ENCODE measurements at places on chromosomes 6 and 20.

DNA sequence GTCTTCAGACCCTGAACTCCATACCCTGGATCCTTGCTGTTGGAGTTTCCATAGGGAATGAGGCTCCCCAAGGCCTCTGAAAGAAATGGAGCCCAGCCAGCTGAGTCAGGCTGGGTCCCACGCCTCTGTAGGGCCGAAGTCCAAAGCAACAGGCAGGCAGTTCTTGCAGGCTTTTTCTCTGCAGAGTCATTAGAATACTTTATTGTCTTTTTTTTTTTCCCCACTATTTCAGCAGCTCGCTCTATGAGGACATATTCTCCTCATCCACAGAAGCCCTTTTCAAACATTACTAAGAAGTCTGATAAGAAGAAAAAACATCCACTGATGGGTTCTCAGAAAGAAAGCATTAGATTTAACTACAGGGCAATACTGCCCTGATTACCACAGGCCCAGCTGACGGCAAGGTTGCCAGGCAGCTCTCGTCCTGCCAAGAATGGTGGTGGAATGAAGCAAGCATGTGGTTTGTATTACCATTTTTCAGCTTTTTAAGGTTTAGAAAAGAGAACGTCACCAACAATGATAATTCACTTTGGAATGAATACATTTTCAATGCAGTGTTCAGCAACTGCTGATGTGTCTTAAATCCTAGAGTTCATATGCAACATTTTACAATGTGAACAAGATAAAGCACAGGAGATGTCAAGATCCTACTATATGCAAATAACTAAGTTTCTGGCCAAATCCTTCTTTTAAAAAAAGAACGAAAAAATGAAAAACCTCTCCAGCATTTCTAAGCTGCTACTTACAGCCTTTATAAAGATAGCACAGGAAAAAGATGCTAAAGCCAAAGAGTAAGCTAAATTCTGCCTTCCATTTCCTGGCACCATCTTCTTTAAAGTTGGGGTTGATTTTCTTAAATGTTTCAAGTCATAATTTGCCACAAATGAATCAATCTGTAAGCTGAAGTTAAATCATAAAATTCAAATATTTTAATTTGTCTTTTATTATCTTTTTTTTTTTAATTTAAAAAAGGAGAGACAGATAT lies 223.6 kb upstream of the CITED2 start:
- no peak for DNase-seq

GRCh38 chr6:39118921-39119320 lies 3.9 kb upstream of the SAYSD1 start:
- no peak for DNase-seq

DNA sequence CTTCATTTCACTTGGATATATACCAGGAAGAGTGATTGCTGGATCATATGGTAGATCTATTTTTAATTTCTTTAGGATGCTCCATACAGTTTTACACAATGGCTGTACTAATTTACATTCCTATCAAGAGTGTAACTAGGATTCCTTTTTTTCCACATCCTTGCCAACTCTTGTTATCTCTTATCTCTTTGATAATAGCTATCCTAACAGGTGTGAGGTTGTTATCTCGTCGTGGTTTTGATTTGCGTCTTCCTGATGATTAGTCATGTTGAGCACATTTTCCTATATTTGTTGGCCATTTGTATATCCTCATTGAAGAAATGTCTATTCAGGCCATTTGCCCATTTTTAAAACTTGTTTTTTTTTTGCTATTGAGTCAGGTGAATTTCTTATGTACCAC lies 552.4 kb downstream of the RFPL4B start:
- no peak for DNase-seq

DNA sequence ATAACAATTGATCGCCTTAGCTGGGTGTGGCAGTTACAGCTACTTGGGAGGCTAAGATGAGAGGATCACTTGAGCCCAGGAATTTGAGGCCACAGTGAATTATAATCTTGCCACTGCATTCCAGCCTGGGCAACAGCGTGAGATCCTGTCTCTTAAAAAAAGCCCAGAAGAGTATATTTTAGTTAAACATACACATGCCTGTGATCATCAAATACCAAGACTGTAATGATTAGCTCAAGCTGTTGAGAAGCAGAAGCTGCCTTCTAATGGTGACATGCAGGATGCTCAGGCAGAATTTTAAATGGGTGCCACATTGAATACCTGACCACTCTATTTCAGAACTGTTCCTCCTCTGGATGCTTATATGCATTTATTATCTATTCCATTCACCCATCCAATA lies 8.9 kb upstream of the TMEM14A start:
- DNase-seq, result no peak

- no peak for DNase-seq
Measured at GRCh38 chr6:98514796-98515195, 319.6 kb upstream of the POU3F2 start.

DNA sequence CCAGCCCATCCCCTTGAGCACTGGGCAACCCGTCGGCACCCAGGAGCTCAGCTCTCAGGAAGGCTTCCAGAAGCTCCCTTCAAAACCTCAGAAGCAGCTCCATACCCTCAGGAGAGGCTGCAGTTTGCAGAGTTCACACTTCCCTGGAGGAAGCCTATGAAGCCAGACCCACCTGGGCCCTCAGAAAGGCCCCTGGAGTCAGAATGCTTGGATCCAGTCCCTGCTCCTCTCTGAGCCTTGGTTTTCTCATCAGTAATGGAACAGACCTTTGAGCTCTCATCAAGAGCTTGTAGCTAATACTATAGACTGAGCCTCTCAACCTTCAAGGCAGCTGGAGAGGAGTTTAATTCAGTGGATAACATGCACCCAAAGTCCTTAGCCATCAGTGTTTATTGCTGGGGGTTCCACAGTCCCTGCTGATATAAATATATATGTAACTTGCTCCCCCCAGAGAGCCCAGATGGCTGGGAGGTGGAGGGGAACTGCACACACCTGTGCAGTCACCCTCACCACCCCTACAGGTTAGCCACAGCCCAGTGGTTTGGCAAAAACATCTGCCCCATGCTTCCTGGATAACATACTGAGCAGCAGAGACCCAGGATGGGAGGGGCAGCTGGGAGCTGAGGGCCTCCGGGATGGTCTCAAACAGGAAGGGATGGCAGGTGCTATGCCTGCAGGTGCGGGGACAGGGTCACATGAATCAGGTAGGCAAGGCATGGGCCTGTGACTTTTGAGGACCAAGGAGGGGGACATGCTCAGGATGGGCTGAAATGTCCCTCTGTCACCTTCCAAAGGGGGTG lies 120.1 kb downstream of the SNX5 start:
- DNase-seq, result no peak

DNA sequence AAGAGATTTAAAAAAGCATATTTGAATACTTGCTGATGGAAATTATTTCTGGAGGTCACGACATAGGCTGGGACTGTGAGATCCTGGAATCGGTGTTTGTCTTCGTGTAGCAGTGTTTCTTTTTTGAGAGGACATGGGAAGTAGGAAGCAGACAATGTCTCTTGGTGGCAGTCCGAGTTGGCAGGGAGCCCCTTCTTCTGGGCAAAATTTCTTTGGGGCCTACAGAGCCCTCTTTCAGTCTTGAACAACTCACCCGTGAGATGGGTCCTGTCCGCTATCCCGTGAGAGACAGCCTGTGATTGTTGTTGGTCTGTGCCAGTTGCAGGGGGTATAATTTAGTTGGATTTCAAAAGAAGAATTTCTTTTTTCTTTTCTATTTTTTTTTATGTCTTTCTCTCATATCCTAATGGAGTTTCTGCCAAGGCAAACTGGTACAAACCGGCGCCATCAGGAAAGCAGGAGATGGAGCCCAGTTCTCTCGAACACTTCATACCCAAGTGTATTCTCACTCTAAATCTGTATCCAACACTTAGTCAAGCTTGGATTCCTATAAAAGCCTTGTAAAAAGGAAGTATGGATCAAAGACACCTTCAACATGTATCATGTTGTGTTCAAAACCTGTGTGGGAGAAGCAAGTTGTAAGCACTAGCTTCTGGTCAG lies 785.1 kb downstream of the MAFB start:
- DNase-seq, result no peak

GRCh38 chr20:48194583-48194982 lies 409.3 kb upstream of the SULF2 start:
- no peak for DNase-seq

DNA sequence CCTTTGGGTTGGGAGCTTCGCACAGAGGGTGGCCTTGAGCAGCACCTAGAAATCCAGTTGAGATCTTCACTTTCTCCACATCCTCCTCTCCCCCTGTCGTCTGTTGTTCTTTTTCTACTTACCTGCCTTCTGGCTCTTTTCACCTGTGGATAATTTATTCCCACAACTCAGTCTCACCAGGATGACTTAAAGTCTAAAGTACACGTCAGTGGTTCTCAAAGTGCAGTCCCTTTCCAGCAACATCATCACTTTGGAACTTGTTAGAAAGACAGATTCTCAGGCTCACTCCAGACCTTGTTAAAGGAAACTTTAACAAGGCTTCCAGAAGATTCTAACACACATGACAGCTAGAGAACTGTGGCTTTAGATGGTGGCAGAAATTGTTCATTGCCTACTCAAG lies 27.7 kb upstream of the BCAS1 start:
- no peak for DNase-seq

GRCh38 chr20:36818861-36819260 lies 45.3 kb upstream of the DSN1 start:
- no peak for DNase-seq

GRCh38 chr20:19407736-19408135 lies 195.3 kb downstream of the SLC24A3 start:
- DNase-seq, result no peak

DNA sequence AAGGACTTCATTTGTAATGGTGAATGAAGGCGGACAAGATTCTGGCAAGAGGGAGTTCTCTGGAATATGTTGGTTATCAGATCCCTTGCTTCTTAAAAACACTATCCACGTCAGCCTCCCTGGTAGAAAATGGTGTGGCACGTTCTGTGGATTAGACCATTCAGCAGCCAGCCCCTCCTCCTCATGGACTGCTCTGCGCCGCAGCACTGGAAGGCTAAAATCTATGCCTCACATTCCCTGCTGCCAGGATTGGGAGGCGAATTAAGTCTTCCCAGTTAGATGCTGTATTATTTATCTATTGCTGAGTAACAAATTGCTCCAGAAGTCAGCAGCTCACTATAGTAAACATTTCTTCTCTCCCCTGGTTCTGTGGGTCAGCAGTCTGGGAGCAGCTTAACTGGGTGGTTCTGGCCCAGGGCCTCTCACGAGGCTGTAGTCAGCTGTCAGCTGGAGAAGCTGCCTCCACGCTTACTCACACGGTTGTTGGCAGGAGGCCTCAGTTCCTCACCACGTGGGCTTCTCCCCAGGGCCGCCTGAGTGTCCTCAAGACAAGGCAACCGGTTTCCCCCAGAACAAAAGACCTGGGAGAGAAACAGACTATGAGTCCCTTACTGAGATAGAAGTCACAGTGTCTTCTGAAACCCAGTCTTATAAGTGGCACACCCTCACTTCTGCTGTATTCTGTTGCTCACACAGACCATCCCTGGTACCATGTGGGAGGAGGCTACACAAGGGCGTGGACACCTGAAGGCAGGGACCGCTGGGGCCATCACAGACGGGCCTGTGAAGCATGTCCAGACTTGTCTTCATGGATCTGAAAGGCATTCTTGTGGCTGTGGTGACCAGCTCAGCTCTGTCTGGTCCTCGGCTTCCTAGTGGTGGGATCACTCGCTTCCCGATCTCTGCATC lies 101.0 kb downstream of the NRN1 start:
- no peak for DNase-seq

GRCh38 chr6:20434766-20435165 lies 33.1 kb downstream of the E2F3 start:
- no peak for DNase-seq
